ENCODE measurements at places on chromosomes 5 and 9.

DNA sequence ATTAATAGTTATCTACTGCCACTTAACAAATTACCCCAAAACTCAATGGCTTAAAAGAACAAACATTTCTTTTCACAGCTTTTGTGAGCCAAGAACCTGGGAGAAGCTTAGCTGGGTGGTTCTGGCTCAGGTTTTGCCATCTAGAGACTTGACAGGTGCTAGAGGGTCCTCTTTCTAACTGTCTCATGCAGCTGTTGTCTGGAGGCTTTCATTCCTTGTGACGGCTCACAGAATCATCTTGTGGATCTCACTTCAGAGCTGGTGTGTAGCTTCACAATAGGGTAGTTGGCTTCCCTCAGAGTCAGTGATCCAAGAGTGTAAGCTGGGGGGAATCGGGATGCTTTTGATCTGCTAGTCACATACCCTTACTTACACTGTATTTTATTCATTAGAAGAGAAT lies 81.2 kb upstream of the APC start:
- DNase-seq: no peak

DNA sequence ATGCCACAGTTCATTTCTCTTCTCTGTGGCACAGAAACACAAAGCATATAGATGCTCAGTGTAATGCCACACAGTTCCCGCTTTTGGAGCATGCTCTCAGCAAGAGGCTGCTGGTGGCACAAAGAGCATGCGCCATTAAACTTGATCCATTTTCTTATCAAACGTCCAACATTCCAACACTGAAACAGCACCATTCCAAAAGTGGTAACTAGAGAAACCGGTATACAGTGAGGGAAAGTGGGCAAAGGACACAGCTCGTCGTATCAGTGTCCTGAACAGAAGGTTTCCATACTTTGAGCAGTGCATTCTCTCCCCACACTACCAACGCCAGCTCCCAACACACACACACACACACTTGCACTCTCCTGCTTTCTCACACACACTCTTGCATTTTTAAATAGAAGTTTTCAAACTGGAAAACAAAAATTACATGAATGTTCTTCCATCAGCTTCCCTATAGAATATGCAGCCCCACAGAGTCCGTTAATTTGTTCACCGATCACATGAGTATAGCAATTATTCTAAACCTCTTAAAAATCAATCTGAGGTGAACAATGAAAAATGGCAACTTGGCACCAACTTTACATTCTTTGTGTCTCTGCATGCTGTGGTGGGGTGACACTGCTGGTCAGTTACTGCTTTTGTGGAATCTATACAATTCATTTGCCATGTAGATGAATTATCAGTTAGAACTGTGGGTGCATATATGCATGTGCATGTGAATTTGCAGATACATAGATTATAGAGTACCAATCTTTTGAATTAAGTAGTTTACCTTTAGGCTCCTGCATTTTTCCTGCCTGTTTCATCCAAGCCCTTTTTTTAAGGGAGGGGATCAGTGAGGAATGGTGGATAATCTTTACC lies 5.7 kb downstream of the NFIB start:
- no peak for DNase-seq

- no peak for DNase-seq
Measured at GRCh38 chr9:130299785-130300615, 34.4 kb downstream of the HMCN2 start.

DNA sequence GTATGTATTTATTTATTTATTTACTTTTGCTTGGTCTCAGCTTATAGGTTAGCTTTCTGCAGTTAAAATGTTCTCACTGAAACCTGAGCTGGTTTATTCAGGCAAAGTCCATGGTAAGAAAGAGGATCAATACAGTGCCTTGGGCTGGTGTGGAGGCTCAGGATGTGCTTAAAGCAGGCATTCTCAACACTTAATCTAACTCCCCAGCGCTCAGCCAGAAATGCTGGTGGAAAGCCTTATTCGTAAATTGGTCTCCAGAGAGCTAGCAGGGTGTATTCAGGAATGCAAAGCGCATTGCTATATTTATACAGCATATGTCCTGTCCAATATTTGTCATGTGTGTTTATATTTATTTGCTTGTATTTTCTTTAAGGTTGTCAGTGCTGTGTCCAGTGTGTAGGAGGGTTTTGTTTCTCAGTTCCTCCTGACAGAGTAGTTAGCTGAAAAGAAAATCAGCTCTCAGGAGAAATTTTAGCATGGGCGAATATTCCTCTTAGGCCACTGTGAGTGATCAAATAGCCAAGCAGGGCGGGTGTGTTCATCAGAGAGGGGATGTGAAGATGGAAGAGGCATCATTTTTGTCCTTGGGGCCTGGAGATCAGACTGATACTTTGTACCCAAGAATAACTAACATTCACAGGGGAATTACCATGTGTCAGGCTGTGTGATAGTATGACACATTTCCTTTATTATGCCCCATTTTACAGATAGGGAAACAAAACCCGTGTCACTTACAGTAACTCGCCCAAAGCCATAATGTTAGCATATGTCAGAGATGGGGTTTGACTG lies 65.8 kb downstream of the DOCK2 start:
- DNase-seq: no peak

DNA sequence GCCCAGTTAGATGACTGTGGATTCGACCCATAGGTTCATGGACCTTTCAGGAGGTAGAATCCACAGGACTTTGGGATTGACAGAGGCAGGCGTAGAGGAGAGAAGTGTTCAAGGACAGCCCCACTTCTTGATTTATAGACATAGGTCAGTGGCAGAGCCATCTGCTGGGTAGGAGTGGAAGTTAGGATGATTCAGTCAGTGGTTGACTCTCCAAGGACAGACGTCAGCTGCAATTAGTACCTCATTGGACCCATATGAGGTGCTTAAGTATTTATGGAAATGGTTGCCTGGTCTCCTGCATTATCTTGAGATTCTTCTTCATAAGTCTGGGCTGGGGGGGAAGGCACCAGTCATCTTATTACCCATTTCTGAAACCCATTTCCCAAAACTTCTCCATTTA lies 70.9 kb downstream of the SH3RF2 start:
- no peak for DNase-seq

GRCh38 chr9:136974817-136975535 lies 2.3 kb upstream of the PTGDS start:
- DNase-seq: peak; percentile 36

- DNase-seq: no peak
Measured at GRCh38 chr9:114351932-114352331, 22.3 kb downstream of the ORM2 start.

DNA sequence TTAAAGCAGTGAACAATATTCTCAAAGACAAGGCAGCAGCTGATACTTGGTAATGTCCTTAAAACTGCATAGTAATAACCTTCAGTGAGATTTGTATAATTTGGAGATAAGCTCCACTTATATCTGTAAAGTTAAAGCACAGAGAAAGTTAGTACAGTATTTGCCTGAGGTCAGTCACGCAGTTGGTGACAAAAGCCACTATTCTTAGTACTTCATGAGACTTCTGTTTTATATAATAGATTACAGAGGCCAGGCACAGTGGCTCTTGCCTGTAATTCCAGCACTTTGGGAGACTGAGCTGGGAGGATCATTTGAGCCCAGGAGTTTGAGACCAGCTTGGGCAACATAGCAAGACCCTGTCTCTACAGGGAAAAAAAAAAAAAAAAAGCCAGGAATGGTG lies 266.4 kb upstream of the DMRT1 start:
- DNase-seq: no peak

All from CD4-positive, alpha-beta T cell treated with Interleukin-2 at 100 ng/mL for 4 hours (primary cell).